ENCODE measurements at places on chromosomes 2 and 18.

DNA sequence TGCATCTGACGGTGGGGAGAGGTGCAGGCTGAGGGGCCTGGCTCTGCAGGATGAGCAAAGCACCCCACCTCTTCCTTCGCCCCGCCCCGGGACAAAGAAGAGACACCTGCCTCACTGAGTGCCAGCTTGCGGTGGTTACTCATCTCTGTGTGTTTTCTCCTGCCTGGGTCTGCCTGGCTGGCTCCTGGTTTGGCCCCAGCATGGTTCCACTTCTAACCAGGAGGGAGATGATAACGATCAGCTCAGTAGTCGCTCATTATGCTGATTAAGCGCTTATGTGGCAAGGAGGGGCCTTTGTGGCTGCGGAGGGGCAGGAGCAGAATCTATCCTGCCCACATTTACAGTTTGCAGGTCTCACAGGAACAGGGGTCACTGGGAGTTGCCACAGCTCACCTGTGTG, 68.7 kb upstream of the EDAR start:
- no peak for DNase-seq

GRCh38 chr2:17518212-17519154, at the start of gene RAD51AP2:
Gene RAD51AP2, minus strand, starts transcription at chr2:17518440. Its CDS starts 25 bp downstream, at chr2:17518415.
- DNase-seq, result no peak

- no peak for DNase-seq
Observed at GRCh38 chr2:235170016-235170415, 218.2 kb downstream of the SH3BP4 start.

DNA sequence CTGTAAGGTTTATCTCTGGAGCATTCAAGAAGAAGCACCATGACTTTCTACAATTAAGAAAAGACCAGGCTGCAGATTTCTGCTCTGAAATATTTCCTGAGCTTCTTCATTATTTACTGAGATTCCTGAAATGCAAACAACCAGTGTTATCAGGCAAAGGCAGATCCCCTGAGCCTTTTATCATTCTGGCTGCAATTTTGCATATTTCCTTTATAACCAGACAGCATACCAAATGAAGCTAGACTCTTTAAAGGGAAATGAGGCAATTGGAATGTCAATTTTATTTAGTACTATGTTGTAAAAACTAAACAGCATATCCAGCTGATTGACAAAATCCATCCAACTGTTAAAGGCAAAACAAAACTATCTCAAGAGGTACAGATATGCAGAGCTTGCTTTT, 372.5 kb downstream of the RIT2 start:
- DNase-seq, result no peak

DNA sequence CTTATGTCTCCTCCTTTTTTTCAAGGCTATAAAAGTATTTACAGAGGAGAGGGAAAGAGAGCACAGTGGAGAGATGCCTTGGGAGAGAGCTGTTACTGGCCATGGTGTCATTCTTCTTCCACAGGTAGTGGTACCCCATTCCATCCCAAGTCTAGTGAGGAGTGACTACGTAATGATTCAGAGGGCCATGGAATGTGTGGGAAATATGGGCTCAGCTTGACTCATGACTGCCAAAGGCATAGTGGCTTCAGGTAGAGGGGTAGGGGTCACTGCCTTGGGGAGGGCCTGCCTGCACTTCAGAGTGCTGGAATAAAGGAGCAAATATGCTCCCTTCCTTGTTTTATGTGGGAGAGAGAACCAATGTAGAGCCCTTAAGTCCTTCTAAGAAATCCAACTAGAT, 620.6 kb downstream of the IRS1 start:
- no peak for DNase-seq

- no peak for DNase-seq
Observed at GRCh38 chr2:45182667-45183295, 173.5 kb upstream of the SIX2 start.

DNA sequence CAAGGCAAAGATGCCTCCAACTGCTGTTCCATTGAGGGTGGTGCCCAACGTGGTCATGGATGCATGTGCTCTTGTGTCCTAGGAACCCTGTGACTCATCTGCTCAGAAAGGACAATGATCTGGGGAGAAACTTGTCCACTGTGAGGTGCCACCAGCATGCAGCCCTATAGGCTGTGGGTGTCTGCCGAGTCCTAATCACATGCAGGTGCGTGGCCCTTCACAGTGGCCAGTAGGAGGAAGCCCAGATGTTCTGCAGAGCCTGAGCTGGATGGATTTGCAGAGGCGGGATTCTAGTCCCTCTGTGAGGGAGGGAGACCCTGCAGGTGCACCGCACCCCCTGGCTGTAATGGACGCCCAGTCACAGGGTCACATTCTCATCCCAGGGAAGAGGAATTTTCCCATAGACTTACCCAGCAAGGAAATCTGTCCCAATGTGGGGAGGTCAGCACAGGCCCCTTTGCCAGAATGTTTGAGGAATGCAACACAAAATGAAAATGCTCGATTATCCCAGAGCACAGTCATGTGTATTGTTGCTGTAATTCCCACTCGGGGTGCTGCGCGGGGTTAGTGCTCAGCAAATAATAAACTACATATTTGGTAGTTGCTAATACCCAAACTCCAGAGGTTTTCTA, 13.9 kb downstream of the GDF7 start:
- DNase-seq, result no peak

DNA sequence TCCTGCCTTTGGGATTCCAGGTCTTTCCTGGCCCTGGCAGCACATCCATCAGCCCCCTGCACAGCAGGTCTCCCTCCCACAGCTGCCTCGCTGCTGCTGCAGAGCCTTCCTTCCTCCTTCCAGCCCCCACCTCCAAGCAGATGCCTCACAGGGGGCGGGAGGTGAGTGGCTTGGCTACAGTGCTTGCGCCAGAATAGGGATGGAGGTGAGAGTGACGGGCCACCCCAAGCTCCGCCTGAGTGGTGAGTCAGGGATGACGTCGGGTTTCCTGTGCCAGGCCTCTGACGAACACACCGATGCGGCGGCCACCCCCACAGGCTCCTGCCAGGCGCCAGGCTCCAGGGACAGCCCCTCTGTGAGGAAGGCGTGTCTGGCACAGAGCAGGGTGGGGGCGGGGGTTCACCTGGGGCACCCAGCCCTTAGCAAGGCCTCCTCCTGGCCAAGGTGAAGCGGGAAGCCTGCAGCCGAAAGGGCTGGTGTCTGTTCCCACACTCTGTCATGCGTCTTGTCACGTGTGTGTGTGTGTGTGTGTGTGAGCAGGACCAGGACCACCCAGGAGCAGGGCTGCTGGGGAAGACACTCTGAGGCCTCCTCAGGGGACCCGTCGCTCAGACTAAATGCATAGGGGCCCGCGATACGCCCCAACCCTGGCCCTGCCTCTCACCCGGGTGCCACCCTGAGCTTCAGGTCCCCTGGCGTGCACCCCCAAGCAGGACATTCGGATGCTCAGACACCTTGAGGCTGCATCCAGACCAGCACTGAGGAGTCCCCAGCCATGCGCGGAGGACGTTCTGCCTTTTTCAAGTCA, 3.4 kb upstream of the DUSP2 start:
- peak; percentile 97 for DNase-seq

- no peak for DNase-seq
Observed at GRCh38 chr2:146844226-146844990, 1000.4 kb upstream of the ACVR2A start.

DNA sequence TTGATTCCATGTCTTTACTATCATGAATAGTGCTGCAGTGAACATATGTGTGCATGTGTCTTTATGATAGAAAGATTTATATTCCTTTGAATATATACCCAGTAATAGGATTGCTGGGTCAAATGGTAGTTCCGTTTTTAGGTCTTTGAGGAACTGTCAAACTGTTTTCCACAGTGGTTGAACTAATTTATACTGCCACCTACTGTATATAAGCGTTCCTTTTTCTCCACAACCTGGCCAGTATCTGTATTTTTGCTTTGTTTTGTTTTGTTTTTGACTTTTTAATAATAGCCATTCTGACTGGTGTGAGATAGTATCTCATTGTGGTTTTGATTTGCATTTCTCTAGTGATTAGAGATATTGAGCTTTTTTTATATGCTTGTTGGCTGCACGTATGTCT, 641.6 kb downstream of the SUCLG1 start:
- no peak for DNase-seq

GRCh38 chr2:120308038-120308910, 37.7 kb upstream of the INHBB start:
- no peak for DNase-seq

GRCh38 chr2:16039055-16039454, 98.7 kb downstream of the MYCN start:
- DNase-seq, result no peak

DNA sequence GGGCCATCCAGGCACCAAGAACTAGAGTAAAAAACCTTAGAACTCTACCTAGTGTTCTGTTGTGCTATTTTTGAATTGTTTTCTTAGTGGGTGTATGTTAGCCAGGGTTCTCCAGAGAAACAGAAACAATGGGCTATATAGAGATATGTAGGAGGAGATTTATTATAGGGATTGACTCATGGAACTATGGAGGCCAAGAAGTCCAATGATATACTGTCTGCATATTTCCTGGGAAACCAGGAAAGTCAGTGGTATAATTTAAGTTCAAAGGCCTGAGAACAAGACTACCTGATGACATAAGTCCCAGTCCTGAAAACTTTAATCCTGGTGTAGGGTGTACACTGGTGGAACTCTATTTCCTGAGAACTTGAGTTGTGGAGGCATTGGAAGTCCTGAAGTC, 108.7 kb upstream of the ACVR1 start:
- DNase-seq, result no peak

- no peak for DNase-seq
Observed at GRCh38 chr18:46315161-46315560, 211.0 kb downstream of the HAUS1 start.

GRCh38 chr18:46916551-46917107, 678 bp downstream of the PIAS2 start:
- no peak for DNase-seq

- no peak for DNase-seq
Observed at GRCh38 chr2:181430406-181431118, 26.6 kb upstream of the ITGA4 start.

DNA sequence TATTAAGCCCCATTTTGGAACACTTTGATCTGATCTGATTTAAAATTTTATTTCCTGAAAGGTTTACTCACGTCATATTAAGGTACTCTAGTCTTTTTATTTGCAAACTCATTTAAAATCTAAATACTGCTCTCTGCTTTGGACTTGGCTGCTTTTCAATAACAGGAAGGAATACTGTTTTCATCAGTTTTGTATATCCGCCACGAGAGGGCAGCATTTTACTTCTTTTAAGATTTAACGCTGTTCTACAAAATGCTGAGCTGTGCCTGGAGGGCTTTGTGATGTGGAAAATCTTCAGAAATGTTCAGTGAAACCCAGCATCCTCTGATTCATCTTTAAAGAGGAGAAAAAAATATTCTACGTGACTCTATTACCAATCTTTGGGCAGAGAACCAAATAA, 37.5 kb upstream of the SLC38A11 start:
- DNase-seq, result peak; percentile 8

DNA sequence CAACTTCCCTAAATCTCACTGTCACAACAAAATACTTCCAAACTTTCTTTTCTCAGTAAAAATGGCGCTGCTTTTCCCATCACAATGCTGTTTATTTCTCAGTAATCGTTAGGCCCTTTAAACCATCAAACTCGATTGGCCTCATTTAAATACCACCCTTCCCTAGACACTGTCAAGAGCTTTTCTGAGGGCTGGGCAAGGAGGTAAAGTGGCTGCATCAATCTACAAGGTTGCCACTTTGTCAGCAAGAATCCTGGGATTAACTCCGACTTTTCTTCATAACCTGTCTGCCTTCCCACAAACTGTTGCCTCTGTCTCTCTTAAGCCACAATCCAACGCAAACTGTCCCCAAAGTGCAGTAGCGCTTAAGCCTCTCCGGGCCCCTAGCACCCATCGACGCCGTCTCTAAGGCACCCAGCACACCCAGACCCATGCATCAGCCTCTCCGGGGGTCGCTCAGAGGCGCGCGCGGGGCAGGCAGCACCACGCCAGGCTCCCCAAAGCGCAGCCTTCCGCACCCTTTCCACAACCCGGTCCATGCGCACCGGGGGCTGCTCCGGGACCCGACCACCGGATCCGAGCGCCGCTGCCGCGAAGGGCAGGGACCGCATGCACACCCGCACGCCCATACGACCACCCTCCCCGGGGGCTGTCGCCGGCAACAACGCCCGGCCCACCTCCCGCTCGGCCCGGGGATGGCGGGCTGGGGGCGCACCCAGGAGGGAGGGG, 683 bp downstream of the MBOAT2 start:
- peak; percentile 4 for DNase-seq

DNA sequence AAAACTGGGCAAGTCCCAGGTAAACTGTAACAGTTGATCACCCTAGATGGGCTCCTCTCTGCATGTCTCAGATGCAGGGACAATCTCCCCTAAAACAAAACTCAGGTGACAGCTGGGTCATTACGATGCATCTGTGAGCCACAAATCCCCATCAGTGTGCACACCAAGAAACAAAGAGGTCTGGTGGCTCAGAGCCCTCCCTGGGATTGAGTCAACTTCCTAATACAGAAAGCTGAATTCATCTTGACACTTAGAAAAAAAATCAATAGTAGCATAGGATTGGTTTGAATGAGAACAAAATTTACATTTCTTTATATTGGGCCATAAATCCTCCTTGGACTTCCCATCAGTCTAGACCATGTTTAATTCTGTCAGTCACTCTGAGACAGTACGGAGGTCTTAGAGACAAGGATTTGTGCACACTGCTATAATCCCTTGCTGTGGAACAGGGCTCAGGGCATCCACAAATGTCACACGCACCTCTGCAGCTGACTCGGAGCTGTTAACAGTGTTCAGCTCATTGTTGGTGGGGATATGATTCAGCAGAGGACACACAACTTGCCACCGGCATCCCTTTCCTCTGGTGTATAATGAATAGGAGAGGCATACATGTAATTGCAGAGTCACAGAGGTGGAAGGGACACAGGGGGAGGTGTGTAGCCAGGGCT, 44.5 kb upstream of the DAPL1 start:
- no peak for DNase-seq

DNA sequence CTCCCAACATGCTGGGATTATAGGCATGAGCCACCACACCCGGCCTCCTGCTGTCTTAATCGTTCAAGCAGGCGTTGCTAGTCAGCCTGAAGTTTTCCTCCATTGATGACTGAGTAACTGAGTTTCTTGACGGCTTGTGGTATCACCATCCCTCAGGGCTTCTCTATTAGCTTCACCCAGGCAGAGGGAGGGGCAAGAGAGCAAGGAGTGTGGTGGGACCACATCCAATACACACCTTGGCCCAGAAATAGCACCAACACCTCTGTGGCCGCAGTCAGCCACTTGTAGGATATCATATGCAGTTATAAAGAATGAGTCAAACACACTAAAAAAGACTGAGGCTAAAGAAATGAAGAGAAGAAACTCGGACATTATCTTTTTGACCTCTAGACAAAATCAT, 1009.4 kb upstream of the CELF4 start:
- no peak for DNase-seq

DNA sequence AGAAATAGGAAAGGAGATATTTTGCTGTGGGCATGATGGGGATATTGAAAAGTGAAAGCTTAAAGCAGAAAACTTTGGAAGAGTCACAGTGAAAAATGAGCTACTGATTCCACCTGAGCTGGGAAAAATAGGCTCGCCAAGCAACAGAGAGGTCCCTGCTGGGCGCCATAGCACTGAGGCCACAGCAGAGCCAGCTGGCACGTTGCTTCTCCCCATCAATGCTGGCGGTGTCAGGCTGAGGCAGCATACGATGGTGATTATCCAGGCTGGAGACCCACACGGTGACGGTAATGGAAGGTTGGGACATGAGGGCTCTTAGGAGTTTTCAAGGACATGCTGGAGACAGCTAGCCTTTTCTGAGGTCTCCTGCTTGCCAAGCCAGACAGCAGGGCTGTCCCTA, 25.8 kb upstream of the DTNB start:
- DNase-seq, result no peak

- no peak for DNase-seq
Observed at GRCh38 chr2:196719110-196719872, 79.8 kb downstream of the CCDC150 start.

Data from activated naive CD4-positive, alpha-beta T cell treated with Interleukin-2 at 50 U/mL for 16 hours (primary cell).